ENCODE measurements at places on chromosomes 12 and 14.

GRCh38 chr12:107732365-107732764 lies 28.6 kb downstream of the PRDM4 start:
- no peak for DNase-seq

- no peak for DNase-seq
Observed at GRCh38 chr14:104264495-104265265, 126.3 kb downstream of the KIF26A start.

GRCh38 chr14:81485372-81485771 lies 48.3 kb downstream of the SEL1L start:
- peak; percentile 23 for DNase-seq

DNA sequence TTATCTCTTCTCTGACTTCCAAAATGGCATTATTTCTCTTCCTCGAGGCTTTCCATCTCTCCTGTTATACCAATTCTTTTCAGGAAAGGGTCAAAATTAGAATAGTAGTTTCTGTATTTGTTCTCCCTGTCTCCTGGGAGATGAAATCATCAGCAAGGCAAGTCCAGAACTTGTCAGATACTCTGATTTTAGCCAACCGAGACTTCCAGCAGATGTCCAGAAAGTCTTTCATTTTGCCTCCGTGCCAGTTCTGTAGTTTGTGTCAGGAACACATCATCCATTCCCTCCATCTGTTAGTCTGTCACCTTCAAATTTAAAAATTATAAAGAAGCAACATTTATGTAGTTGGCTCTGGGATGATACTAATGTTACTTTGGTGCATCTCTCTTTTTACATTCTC lies 275.7 kb downstream of the CCDC59 start:
- DNase-seq, result no peak

DNA sequence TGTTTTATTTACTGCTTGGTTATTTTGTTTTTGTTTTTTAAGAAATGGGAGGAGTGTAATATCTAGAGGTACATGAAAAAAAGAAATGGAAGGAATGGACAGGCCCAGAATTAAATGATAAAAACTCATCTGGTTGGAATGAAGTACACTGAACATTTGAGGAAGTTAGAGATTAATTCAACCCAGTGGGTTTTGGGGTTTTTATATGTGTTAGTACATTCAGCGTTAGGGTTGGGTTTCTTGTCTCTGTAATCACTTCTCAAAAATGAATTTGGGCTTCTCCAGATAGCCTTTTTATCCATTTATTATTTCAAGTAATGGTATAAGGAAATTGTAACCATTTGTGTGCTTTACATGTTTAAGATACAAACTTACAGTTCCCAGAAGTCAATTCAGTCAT lies 19.5 kb upstream of the NUP107 start:
- no peak for DNase-seq

GRCh38 chr12:64671681-64672080 lies 61.4 kb downstream of the RASSF3 start:
- DNase-seq, result no peak

- no peak for DNase-seq
Observed at GRCh38 chr12:56271031-56271430, 4.3 kb downstream of the COQ10A start.

GRCh38 chr12:131261906-131262305 lies 308.2 kb downstream of the ADGRD1 start:
- DNase-seq, result no peak

DNA sequence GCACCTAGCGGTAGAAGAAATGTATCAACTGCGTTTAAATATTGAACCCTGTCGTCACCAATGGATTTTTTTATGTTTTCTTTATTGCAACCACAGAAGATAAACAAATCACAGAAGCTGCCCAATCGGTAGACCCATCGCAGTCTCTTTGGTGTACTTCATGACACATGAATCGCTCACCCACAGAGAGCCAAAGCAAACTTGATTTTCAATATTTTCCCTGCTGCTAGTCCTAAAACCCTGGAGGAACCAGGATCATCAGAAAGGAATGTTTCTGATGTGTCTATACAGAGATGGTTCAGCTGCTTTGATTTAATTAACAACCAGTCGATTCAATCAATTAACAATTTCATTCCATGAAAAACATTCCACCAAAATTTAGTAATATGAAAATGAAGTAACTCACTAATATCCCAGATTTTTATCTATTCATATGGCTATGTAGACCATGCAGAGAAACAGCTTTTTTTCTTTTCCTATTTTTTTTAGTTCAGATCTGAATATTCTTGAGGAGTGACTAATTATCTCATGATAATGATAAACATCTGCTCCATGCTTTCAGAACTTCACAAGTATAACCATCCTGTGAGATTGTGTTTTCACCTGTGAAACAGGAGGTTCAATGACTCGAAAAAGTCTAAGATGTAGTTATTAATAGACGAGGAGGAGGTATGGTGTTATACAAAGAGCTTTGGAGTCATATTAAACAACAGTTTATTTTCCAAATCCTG lies 46.1 kb downstream of the DIO2 start:
- no peak for DNase-seq

DNA sequence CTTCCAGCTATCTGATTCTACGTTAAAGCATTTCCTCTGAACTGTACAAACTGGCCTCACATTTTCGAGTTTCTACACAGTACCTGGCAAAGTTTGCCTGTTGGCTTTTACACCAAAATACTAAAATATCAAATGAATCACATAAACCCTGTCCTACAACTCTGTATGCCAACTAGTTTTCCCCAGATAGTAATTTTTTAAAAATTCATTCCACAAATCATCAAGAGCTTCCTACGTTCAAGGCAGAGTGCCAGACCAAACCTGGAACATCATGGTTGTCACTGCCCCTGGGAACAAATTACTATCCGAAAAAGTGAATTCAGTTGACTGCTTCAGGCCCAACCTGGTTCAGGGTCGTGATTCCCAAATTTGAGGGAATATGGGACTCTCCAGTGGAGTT lies 2.1 kb downstream of the TMEM30B start:
- no peak for DNase-seq

DNA sequence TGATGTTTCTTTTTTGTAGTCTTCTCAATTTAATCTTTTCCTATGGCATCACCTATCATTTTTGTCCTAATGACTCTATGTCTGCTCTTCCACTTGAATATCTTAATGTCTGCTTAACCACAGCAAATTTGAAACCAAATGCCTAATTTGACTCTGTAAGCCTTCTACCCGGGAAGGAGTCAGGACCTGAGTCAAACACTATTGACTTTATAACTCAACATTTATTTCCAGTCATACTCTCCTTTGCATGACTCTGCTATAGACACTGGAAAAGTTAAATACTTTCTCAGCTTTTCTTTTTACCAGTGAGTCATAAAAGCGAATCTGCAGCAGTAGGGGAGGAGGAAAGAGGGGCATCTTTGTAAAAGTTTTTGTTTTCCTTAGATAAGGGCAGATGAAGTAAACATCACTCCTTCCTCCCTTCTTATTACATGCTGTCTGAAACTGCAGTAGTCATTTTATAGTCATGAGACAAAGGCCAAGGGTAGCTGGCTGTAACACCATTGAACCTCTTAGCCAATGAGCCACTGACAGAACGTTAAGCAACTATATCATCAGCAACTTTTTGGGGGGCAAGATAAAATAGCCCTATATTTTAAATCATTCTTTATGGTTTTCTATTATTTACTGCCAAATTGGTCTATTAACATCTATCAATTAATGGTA lies 179.3 kb downstream of the MIPOL1 start:
- DNase-seq, result no peak

DNA sequence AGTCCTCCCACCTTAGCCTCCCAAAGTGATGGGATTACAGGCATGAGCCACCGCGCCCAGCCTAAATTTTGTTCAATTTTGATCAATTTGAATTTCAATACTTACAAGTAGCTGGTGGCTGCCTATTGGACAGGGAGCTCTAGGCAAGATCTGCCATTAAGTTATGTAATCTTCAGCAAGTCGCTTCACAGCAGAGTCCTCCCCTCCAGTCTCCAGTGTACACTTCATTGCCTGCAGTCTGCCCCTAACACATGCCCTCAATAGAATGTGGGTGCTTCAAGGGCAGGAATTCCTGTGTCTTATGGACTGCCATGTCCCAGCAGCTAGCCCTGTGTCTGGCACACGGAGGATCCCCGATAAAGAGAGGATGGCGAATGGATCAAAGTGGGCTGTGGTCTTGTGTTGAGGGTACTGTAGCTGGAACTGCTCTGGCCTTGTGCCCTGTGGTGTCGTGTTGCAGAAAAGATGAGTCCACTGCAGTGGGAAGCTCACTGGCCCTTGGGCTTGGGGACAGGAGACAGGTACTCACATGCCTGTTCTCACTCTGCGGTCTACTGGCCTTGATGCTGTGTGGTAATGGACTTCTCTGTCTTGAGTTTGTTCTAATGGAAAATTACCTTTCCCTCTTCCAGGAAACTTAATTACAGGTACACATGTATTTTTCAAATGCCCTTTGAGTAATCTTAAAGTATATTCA lies 67.6 kb downstream of the TECPR2 start:
- no peak for DNase-seq

GRCh38 chr12:14618983-14619382 lies 51.3 kb upstream of the PLBD1 start:
- no peak for DNase-seq

GRCh38 chr12:113202300-113203075 lies 17.0 kb downstream of the RITA1 start:
- no peak for DNase-seq

DNA sequence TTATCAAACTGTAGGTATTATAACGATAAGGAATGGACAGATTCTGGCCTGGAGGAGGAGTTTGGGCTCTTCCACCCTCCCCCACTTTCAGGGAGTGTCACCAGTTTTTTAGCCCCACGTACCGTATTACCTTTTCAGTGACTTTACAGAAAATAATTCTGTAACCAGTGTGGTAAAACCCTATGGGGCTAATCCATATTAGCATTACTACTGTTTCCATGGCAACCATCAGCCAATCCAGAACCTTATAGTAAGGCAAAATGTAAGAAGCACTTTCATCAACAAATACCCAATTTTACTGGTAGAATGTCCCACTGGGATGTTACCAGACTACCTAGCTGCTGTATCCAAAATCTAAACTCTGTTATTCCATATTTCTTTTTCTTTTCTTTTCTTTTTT lies 50.7 kb downstream of the BICDL1 start:
- no peak for DNase-seq

DNA sequence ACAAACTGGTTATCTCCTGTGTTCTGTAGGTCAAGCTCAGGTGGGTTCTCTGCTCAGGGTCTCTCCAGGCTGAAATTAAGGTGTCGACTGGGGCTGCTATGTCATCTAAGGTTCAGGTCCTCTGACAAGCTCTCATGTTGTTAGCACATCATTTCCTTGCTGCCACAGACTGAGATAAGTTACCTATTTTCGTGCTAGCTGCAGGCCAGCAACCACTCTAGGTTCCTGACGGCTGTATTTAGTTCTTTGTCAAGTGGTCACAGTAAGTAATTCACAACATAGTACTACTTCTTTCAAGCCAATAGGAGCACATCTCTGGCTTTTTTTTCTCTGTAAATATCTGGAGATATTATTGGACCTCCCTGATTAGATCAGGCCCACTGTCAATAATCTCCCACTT lies 169.3 kb upstream of the CAND1 start:
- no peak for DNase-seq

DNA sequence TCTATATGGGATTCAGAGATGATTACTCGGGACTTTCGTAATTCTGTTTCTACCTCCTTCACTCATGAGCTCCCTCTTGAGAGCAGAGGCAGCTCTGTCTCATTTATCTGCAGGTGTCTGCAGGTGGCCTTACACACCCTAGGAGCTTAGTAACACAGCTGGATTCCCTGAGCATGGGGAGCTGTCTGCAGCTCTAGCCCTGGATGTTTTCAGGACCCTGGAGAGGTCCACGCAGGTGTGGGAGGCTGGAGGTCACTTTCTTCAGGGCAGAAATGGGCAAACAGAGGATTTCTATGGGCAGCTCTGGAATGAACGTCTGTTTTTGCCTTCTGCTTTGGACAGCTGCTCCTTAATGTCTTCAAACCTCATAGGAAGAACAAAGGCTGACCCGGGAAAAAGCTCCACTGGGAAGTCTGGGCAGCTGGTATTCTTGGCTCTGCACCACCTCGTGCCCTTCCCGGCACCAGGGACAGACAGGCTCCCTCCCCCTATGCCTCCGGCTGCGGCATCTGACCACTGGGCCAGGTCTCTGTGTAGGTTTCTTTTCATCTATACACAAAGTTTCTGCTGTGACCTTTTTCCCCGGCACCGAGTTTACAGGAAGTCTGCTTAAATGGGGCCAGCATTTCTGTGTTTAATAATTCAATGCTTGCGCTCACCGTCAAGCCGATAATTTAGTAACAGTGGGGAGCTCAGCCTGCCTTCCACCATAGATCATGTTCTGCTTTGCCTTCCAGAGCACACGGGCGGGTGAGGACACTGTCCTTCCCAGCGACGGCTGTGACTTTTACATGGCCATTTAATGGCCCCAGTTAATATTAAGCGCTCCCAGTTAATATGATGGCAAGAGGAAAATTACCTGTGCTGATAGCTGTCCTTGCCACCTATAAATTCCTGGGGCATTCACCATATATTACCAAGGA lies 320.2 kb upstream of the SFSWAP start:
- DNase-seq, result no peak

DNA sequence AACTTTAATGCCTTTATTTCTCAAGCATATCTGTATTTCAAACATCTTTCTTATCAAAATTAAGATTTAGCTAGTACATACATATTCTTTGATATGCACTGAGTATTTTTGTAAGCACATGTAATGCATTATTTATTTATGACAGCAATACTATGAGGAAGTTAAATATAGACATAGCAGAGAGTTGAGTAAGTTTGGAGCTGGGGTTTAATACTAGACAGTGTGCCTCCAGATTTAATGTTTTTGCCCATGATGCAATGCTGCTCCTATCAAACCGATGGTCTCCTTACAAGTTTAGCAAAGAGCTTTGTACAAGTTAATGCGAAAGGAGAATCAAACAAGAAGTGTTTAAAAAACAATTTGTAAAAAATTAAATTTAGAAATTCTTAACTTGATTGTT lies 826.6 kb upstream of the MGAT4C start:
- DNase-seq, result no peak

DNA sequence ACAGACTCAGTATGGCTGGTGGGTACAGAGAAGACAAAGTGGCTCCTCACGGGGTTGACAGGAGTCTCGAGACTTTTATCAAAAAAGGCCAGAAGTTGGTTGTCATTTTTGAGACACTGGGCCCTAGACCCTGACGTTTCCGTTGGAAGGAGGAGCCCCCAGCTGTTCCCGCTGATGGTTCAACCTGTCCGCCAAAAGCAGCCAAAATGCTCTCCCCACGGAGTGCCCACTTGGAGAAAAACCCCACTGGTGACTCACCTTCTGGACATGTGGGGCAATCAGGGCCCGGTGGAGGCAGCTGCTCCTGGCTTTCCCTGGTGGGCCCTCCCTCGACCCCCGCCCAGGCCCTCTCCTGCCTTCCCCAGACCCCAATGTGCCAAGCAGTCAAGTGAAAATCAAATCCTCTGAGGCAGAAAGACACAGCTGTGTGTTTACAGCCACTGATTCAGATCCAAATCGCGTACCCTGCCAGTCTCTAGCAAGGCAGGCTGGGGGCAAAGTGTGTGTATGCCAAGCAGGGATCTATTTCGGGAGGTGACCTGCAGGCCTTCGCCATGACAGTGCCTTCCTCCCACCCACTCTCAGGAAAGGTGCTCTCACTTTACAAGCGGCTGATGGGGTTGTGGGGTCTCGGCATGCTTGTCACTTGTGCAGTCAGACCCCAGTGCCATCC lies 347.4 kb downstream of the DPF3 start:
- no peak for DNase-seq
